ENCODE measurements at places on chromosomes 1 and 21.

- no peak for DNase-seq
These were observed 24.6 kb downstream of the KCNK1 start for GRCh38 chr1:233638513-233638912.

DNA sequence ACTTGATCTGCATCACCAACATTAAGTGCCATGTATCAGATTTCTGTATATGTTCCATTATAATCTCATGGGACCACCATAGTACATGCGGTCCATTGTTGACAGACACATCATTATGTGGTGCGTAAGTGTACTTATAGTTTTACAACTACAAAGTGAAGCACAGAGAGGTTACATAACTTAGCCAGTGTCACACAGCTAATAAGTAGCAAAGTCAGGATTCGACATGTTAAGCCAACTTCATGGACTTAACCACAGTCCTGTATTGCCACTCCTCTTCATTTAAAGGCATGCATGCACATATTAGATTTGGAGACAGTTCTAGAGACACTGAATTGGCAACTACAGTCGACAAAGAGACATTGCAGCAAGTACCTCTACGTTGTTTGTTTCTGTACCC lies 120.5 kb downstream of the ATF6 start:
- DNase-seq = no peak

GRCh38 chr1:91817211-91817905 lies 68.6 kb downstream of the TGFBR3 start:
- DNase-seq = no peak

DNA sequence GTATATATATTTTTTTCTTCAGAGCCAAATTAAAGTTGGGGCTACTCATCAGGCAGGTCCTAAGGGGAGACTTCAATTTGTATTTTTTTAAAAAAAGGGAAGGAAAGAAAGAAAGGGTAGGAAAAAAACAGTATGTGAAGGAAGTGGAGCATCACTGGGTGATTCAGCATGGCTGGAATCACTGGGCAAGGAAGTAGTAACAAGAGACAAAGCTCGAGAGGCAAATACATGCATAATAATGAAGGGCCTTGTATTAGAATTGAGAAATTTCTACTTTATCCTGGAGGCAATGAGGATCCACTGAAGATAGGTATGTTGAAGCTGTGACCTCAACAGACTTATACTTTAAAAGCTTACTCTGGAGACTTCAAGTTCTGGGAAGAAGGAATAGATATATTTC lies 184.4 kb downstream of the COQ8A start:
- no peak for DNase-seq

GRCh38 chr1:10556430-10557005 lies 81.8 kb downstream of the PEX14 start:
- DNase-seq = no peak

DNA sequence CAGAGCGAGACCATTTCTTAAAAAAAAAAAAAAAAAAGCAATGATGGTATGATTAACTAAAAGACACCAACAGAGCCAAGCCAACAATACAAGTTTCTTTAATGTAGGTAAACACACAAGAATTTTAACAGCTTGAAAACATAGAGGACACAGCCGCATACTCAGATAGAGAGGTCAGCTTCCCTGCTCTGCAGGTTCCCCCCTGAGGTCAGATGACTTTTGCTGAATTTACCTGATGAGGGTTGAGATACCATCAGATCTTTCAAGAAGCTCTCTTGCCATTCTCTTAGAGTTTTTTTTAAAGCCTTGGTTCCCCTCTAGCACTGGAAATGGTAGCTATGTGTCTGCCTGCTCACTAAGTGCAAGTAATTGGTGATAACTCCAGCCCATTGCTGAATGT lies 31.1 kb downstream of the BCAS2 start:
- no peak for DNase-seq
